Keratinocyte (primary cell): ENCODE measurements at places on chromosomes 1 and 21. TPM values are rescaled to one million over a fixed set of nuclear protein-coding genes. Genes with fewer than 3 reads are reported as not detected.
A peak's percentile ranks its signal among the peaks of the same experiment; 100 is the strongest.

DNA sequence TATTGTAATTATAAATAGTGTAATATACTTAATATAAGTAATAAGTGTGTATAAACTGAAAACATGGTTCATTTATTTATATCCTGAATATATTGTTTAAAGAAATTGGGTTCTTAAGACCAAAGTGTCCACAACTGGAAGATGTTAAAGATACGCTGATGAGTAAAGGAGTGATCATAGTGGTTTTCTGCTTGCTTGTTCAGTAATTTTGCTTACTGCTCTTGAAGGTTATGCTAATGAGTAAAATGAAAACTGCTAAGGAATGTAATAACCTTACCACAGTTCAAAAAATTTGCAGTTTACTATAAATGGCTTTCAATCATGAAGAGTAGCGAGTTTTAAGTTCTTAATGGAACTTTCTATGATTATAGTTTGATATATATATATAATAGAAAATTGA, 22.0 kb downstream of the DONSON start:
- DNase-seq: no peak

DNA sequence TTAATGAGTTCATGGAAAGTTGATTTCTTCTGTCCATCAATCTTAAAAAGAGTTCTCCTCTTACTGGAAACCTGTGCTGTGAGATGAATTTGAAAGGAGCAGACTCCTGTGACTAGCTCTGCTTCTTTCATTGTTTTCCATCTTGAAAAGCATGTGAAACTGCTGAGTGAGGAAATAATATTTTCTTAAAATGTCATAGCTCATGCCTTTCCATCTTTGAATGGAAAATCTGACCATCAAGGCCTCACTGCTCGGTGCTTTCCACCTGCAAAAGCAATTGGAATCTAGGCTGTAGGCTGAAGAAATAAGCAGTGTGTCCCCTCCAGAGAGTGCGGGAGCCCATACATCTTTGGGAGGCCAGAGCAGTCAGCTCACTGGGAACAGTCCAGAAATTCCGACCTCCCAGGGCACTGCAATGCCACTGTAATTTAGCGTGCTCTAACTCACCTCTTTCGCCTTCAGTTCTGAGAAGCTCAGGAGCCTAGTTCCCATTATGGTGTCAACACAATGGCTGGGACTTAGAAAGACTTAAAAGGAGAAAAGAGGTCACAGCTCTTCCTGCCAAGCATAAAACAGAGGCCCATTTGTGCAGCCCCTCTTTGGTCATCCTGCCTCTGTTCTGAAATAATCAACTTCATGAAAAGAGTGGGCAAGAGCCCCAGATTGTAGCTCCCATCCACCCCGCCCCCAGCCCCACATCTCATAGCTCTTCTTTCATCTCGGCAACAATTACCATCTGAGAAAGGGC, 50.4 kb upstream of the F3 start:
- no peak for DNase-seq

DNA sequence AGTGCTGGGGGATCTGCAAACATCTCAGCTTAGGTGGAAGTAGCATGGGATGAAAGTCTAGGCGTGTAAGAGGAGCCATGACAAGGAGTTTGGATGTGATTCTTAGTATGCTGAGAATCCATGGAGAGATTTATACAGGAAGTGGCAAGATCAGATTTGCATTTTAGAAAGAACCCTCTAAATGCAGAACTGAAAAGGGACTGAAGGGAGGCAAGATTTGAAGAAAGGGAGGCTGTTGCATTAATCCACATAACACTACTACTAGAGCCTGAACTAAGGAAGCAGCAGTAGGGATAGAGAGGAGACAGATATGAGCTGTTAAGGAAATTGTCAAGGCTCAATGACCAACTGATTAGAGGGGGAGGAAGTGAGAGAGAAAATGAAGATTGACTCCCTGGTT, 9.8 kb downstream of the C1orf74 start:
- DNase-seq: no peak

DNA sequence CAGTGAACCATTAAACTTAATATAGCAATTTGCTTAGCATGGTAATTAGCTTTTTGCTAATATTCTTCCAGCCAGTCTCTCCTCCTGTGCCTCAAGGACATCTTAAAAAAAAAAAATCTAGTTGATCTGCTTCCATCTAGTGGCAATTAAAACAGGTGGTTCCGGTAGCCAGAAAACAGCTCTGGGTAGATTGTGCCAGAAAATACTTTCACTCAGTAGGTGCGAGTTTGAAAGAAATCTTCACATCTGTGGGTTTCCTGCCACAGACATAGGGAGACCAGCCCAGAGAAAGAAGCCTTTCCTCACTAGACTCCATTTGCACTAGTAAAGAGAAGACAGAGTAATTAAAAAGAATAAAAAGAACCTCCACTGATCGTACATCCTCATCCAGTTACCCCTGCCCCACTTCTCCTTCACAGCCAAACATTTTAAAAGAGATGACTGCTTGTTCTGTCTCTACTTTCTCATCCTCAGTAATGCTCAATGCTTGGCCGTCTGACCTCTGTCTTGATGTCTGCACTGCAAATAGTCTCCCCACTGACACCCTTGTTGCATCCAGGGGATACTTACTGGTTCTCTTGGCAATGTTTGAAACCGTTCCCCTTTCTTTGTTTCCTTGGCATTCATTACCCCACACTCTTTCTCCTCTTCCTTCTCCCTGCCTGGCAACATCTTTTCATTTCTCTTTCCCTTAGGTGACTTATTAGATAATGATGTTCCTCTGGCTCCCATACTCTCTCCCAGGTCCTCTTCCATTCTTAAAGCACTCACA, 16.9 kb downstream of the SELL start:
- DNase-seq: no peak

DNA sequence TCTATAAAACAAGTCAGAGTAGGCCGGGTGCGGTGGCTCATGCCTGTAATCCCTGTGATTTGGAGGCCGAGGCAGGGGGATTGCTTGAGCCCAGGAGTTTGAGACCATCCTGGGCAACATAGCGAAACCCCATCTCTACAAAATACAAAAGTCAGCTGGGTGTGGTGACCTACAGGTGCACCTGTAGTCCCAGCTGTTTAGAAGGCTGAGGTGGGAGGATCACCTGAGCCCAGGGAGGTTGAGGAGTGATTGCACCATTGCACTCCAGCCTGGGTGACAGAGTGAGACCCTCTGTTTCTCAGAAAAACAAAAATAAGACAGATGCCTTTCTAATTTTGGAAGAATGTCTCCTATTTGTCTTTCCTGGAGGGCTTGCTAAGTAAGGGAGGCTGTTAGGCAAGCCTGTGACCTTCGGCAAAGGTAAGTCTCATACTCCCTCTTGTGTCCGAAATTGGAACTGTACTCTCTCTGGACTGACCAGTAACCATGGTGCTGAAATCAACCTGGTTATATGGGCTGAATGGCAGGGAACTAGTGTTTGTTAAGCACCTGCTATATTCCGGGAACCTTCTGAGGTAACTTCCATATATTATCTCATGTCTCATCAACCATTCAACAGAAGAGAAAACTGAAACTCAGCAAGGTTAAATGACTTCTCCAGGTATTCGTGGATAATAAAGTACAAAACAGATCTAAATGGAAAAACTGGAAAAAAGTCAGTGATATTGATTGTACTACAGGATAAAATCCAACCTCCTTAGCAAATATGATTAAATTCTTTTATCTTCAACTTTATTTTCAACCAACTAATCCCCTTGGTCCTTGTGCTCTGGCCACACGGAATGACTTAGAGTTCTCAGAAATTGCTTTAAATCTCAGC, 11.8 kb upstream of the RAB3B start:
- peak; percentile 78 for DNase-seq

DNA sequence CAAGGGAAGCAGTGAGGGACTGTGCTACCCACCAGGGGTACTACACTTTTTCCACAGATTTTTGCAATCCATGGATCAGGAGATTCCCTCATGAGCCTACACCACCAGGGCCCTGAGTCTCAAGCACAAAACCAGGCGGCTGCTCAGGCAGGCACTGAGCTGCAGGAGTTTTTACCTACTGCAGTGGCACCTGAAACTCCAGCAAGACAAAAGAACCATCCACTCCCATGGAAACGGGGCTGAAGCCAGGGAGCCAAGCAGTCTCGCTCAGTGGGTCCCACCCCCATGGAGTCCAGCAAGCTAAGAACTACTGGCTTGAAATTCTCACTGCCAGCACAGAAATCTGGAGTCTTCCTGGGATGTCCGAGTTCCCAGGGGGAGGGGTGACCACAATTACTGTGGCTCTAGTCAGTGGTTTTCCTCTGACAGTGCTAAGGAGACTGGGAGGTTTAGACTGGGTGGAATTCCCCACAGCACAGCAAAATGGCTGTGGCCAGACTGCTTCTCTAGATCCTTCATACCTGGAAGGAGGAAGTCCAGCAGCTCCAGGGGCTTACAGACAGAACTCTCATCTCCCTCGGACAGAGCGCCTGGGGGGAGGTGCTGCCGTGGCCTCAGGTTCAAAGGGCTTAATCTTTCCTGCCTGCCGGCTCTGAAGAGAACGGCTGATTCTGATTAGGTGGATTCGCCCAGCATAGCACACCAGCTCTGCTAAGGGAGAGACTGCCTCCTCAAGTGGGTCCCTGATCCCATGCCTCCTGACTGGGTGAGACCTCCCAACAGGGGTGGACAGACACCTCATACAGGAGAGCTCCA, 437.8 kb downstream of the LTN1 start:
- DNase-seq: no peak

GRCh38 chr1:28328228-28328648, 602 bp upstream of the MED18 start:
- DNase-seq: no peak

GRCh38 chr1:179042700-179043099, 17.0 kb downstream of the FAM20B start:
- no peak for DNase-seq

UMODL1 gene
- polyA plus RNA-seq: 0.03 TPM in 1 of 3 replicates, not detected in the others

DNA sequence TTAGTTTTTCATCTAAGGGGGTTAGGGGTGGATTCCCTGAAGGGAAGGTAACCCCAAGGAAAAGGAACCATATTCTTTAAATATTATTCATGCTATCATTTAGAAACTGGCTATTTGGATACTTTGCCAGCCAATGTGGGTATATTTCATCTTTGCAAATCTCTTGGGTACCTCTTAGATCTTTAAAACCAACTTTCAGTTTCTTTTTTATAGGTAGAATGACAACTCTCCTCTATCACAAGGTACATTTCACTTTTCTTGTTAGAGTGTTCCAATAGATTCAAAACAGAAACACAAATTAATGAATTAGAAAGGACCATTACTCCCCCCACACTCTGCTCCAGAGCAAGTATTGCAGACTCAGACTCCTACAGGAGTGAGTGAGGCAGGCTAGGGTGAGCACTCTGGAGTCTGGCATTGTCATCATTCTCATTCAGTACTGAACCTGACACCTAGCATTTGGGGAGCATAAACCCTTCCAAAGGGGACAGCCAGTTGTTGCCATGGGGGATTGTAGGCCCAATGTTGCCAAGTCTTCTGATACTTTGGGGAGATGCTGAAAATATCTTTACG, 43.0 kb downstream of the MACO1 start:
- no peak for DNase-seq

- DNase-seq: no peak
Observed at GRCh38 chr21:36105327-36105842, 29.5 kb upstream of the CBR3 start.

CENPF gene
- 1.4 to 14.4 TPM (median 13.7 TPM) in 3 replicates for polyA plus RNA-seq

DNA sequence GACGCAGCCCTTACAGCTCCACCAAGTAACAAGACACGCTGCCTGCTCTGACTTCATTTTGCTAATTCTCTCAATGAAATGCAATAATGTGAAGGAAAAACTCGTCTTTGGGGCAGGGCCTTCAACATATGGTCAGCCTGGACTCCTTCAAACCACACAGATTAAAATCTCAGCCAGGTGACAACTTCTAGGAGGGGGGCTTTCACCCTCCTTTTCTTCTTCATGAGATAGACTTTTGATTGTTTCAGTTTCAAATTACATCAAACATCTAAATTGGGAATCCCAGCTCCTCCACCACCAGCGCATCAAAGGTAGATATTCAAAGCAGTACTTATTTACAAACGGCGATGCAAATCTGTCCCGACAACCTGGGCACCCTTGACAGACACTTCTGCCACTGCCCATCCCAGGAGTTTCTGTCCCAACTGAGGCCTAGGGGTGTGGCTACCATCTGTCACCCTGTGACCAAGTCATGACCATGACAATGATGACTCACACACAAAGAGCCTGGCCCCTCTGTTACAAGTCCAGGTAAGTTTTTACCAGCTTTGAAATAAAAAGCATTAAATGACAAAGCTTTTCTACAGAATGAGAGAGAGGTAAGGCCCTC, 29.7 kb downstream of the SSBP3 start:
- no peak for DNase-seq

DNA sequence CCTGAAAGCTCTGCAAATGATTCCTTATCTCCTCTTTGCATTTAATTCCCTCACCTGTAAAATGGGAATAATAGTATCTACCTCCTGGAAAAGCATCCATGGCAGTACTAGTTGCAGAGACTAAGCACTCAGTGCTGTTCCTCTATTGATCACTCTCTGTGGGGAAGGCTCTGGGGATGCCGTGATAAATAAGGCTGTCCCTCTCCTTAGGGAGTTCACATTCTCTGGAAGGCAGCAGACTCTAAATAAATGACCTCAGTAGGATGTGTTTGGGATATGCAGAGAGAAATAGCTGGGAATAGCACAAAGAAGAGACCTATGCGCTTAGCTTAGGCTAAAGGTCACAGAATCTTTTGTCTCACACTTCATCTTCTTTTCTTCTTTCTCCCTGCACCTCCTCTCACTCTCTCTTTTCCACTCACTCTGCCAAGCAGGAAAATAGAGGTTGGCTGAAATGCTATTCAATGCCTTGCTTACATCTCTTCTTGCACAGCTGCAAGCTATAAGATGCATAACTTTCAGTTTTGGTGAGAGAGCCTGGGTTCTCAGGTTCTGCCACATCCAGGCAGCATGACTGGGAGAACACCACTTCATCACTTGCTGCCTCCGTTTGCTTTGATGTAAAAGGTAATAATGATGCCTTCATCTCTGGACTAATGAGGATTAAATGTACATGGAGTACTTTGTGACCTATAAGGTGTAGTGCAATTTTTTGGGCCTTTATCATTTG, 101.5 kb downstream of the LMX1A start:
- no peak for DNase-seq

DNA sequence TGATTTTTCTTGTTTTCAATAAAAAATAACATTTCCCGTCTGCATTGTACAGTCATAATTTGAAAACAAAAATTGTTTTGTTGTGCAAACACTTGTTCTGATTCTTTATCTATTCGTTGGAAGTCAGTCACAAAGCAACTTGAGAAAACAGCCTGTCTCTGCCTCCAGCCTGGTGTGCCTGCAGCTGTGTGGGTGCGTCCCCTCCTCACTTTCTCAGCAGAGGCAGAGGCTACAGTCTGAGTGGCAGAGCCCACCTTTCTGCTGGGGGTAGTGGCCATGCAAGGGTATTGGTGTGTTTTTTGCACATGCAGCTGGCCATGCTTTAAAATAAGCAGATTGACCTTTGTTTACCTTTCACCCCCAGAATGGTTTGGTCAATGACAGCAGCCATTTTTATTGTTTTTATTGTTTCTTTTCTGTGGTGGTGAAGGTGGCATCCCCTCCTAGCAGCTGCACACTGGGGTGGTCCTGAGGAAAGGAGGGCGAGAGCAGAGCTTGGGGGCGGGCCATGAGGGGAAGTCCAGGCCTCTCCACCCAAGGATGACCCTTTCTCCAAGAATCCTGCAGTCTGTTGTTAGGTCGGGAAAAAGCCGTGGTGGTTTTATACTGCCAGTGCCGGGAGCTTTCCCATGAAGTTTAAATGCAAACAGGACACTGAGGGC, 159.6 kb downstream of the PCBP3 start:
- no peak for DNase-seq

CCDC185 gene
- polyA plus RNA-seq: not detected in 3 replicates
